ENCODE measurements at places on chromosomes 5 and 9. TPM values are rescaled to one million over a fixed set of nuclear protein-coding genes. Genes with fewer than 3 reads are reported as not detected.
A peak's percentile ranks its signal among the peaks of the same experiment; 100 is the strongest.

Gene SLC34A3
- 1.4 TPM for total RNA-seq

Gene TMEM174
- total RNA-seq: not detected

Gene RANBP3L
- not detected for total RNA-seq

Gene PFN3
- not detected for total RNA-seq

Gene CDC20B
- not detected for total RNA-seq

Gene GABBR2
- total RNA-seq: 0.98 TPM

- no peaks in the 10 kb centered on the region for H3K27me3 ChIP-seq
- no peak overlapping the region for H3K27ac ChIP-seq
- H3K4me1 ChIP-seq: no peaks in the 10 kb centered on the region
- no peak overlapping the region for H3K4me3 ChIP-seq
- no peaks in the 10 kb centered on the region for H3K36me3 ChIP-seq
Measured at GRCh38 chr5:28344836-28345433, 1306.5 kb upstream of the CDH9 start.

DNA sequence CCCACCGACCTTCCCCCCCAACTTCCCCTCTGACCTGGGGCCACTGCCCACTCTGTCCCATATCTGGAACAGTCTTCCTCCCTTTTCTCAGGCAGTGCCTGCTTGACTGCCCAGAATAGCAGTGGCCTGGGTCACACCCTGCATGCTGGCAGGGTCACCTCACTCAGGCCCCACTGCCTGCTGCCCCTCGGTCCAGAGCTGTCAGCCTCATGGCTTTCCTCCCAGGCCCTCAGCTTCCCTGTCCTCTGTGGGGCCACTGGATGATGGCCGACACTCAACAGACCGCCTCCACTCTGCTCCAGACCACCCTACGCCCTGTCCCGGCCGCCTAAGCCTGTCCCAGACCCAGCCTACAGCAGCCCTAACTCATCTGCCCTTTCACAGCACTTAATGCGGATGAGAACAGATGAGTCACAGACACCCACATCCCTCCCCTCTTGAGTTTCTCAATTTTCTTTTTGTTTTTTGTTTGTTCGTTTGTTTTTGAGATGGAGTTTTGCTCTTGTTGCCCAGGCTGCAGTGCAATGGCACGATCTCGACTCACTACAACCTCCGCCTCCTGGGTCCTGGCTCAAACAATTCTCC lies 5.9 kb downstream of the PNPLA7 start:
- no peak overlapping the region for H3K4me3 ChIP-seq
- no peaks in the 10 kb centered on the region for H3K4me1 ChIP-seq
- DNase-seq: no peak
- peaks cover 22% of the 10 kb centered on the region for H3K27me3 ChIP-seq
- H3K36me3 ChIP-seq: no peaks in the 10 kb centered on the region

GRCh38 chr5:89008291-89008690 lies 125.3 kb upstream of the MEF2C start:
- no peaks in the 10 kb centered on the region for H3K4me1 ChIP-seq
- no peak overlapping the region for H3K27ac ChIP-seq
- H3K27me3 ChIP-seq: no peaks in the 10 kb centered on the region
- no peak overlapping the region for H3K4me3 ChIP-seq
- no peaks in the 10 kb centered on the region for H3K36me3 ChIP-seq

- no peaks in the 10 kb centered on the region for H3K36me3 ChIP-seq
- DNase-seq: no peak
- H3K27ac ChIP-seq: no peak overlapping the region
Measured at GRCh38 chr5:158977642-158978041, 122.1 kb downstream of the EBF1 start.

DNA sequence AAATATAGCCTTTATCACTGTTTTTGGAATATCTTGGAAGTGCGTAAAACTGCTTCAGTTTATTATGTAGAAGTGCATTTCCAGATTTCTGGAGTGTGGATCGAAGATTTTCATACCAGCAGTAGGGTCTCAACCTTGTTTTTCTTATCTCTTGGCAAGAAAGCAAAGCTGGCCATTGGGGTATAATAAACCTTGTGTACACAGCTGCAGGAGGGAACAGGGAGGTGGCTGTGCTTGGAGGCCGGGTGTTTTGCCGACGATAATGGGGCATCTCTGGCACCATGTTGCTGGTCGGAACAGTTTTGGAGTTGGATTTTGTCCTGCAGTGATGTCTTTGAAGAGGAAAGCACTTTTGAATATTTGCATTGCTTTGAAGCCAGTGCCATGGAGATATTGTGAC lies 308.8 kb upstream of the DMRT1 start:
- H3K36me3 ChIP-seq: no peaks in the 10 kb centered on the region
- no peak for DNase-seq
- no peaks in the 10 kb centered on the region for H3K27me3 ChIP-seq
- no peak overlapping the region for H3K27ac ChIP-seq
- H3K4me3 ChIP-seq: no peak overlapping the region

- H3K4me3 ChIP-seq: no peak overlapping the region
- H3K27me3 ChIP-seq: no peaks in the 10 kb centered on the region
- peaks cover 13% of the 10 kb centered on the region for H3K4me1 ChIP-seq
- no peaks in the 10 kb centered on the region for H3K36me3 ChIP-seq
Measured at GRCh38 chr5:159783726-159784247, 132.5 kb upstream of the ADRA1B start.

GRCh38 chr5:142057697-142058056 lies 44.9 kb upstream of the GNPDA1 start:
- peak overlapping the region; percentile 88 for H3K27ac ChIP-seq
- no peaks in the 10 kb centered on the region for H3K36me3 ChIP-seq
- H3K4me3 ChIP-seq: no peak overlapping the region
- DNase-seq: peak; percentile 70
- peaks cover 52% of the 10 kb centered on the region for H3K4me1 ChIP-seq

- no peaks in the 10 kb centered on the region for H3K36me3 ChIP-seq
- no peaks in the 10 kb centered on the region for H3K4me1 ChIP-seq
- DNase-seq: peak; percentile 35
- H3K27me3 ChIP-seq: no peaks in the 10 kb centered on the region
Measured at GRCh38 chr5:77015938-77016569, 14.2 kb upstream of the AGGF1 start.

- peaks cover 28% of the 10 kb centered on the region for H3K27me3 ChIP-seq
- no peak for DNase-seq
- H3K4me3 ChIP-seq: no peak overlapping the region
- H3K36me3 ChIP-seq: no peaks in the 10 kb centered on the region
- H3K27ac ChIP-seq: no peak overlapping the region
Measured at GRCh38 chr5:172502410-172502809, 48.1 kb upstream of the SH3PXD2B start.

GRCh38 chr9:5563886-5564285 lies 53.6 kb downstream of the PDCD1LG2 start:
- H3K4me1 ChIP-seq: no peaks in the 10 kb centered on the region
- H3K27ac ChIP-seq: no peak overlapping the region
- H3K27me3 ChIP-seq: no peaks in the 10 kb centered on the region
- no peaks in the 10 kb centered on the region for H3K36me3 ChIP-seq

All from PC-9 (cell line).